Transverse colon (tissue), 4 donors: ENCODE measurements at places on chromosomes 1 and 21. TPM values are rescaled to one million over a fixed set of nuclear protein-coding genes. Genes with fewer than 3 reads are reported as not detected.

The RRP1B gene
- 11.5 TPM for total RNA-seq

The MEF2D gene
- total RNA-seq = 80.6 TPM

The NTRK1 gene
- total RNA-seq = not detected

The EVA1C gene
- total RNA-seq = 38.7 TPM

- H3K4me3 ChIP-seq = no peak overlapping the region
- no peak for DNase-seq
- H3K4me1 ChIP-seq = no peaks in the 10 kb centered on the region
- H3K27ac ChIP-seq = no peak overlapping the region
- no peaks in the 10 kb centered on the region for H3K36me3 ChIP-seq
- H3K27me3 ChIP-seq = no peaks in the 10 kb centered on the region
These were observed 10.7 kb upstream of the OR2B11 start for GRCh38 chr1:247468481-247469140.

DNA sequence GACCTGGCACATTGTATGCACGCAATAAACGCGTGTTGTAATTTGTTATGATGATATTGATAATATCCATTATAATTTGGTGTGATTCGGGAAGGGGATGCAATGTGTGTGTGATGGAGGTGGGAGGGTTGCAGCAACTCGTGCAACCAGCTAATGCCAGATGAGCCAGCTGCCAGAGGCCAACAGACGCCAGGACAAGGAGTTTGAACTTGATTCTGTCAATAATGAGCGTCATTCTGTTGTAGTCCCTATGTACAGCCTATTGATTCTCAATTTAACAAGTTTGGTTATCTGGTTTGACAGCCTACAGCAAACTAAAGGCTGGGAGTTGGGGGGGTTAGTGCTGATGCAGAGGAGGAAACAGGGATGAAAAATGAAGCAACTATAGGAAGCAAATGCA is 35.5 kb downstream of the TIAM1 start:
- H3K4me1 ChIP-seq = no peaks in the 10 kb centered on the region
- no peaks in the 10 kb centered on the region for H3K27me3 ChIP-seq
- no peak overlapping the region for H3K27ac ChIP-seq
- H3K4me3 ChIP-seq = no peak overlapping the region

- no peak for DNase-seq
- H3K4me1 ChIP-seq = no peaks in the 10 kb centered on the region
- H3K4me3 ChIP-seq = no peak overlapping the region
- H3K36me3 ChIP-seq = no peaks in the 10 kb centered on the region
- H3K27ac ChIP-seq = no peak overlapping the region
These were observed 15.3 kb downstream of the UCK2 start for GRCh38 chr1:165842671-165843129.

DNA sequence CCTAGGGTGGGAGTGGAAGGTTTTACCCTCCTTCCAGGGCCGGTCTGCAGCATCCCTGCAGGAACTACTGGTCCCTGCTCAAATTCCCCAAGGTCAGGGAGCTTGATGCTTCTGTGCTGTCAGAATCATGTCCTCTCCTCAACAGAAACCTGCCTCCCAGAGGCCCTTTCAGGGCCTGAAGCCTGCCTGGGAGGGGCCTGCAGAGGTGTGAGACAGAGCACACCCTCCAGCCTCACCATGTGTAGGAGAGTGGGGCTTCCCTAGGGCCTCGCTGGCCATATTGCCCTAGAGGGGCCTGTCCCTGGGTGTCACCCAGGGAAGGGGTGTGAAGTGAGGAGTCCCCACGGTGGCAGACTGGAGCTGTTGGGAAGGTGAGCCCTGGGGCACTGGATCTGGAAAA is 21.1 kb downstream of the KNCN start:
- no peaks in the 10 kb centered on the region for H3K36me3 ChIP-seq
- H3K4me3 ChIP-seq = no peak overlapping the region
- H3K27me3 ChIP-seq = peaks cover 58% of the 10 kb centered on the region
- H3K4me1 ChIP-seq = peaks cover 20% of the 10 kb centered on the region

- H3K27ac ChIP-seq = no peak overlapping the region
- no peak overlapping the region for H3K4me3 ChIP-seq
- DNase-seq = no peak
- H3K27me3 ChIP-seq = no peaks in the 10 kb centered on the region
- H3K4me1 ChIP-seq = no peaks in the 10 kb centered on the region
- no peaks in the 10 kb centered on the region for H3K36me3 ChIP-seq
These were observed 23.7 kb downstream of the PSMG1 start for GRCh38 chr21:39159342-39160063.

- no peaks in the 10 kb centered on the region for H3K4me1 ChIP-seq
- no peaks in the 10 kb centered on the region for H3K36me3 ChIP-seq
- no peak overlapping the region for H3K4me3 ChIP-seq
- no peak for DNase-seq
- no peaks in the 10 kb centered on the region for H3K27me3 ChIP-seq
These were observed 42.7 kb upstream of the B3GALT2 start for GRCh38 chr1:193229136-193229535.

- H3K27me3 ChIP-seq = no peaks in the 10 kb centered on the region
- H3K27ac ChIP-seq = no peak overlapping the region
- no peaks in the 10 kb centered on the region for H3K36me3 ChIP-seq
- no peak for DNase-seq
- peaks cover 15% of the 10 kb centered on the region for H3K4me1 ChIP-seq
These were observed 11.6 kb downstream of the ERG start for GRCh38 chr21:38486706-38487105.

DNA sequence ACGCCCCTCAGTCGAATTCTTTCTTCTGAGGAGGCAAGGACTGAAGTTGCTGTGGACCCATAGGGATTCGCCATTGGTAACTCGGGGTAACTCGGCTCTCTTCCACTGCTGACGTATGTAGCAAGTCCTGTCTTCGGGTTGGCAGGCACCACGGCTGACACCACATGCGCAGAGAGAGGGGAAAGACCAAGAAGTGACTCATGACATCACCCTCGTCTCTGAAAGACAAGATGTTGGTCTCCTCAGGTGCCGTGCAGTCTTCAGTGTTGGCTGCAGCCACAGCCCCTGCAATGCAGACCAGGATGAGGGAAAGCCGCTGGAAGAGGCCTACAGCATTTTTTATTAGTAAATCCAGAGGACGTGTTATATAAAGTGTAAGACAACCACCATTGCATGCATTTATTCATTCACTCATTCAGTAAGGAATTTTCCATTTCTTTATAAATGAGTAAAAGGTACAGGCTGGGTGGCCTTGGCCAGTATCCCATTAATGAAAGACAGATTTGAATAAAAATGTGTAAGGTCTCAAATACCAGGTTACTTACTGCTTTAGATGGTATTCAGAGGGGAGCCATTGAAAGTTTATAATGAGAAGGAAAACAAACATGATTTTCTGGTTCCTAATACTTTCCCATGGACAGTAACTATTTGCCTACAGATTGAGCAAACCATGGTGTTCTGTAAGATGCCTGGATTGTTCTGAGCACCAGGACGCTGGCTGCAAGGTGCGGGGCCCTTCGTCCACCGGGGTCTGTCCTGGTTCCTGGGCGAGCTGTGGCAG is 50.7 kb upstream of the IRF2BP2 start:
- no peak for DNase-seq
- H3K27ac ChIP-seq = no peak overlapping the region
- no peaks in the 10 kb centered on the region for H3K36me3 ChIP-seq
- no peaks in the 10 kb centered on the region for H3K27me3 ChIP-seq
- no peak overlapping the region for H3K4me3 ChIP-seq

DNA sequence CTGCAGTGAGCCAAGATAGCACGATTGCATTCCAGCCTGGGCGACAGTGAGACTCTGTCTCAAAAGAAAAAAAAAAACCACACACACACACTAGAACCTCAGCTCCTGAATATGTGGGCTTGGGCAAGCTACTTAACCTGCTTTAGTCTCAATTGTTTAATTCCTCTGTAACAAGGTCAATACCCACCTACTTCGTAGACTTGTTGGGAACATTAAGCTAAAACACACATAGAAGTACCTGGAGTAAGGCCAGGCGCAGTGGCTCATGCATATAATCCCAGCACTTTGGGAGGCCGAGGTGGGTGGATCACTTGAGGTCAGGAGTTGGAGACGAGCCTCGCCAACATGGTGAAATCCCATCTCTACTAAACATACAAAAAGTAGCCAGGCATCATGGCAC is 77.1 kb downstream of the CLSTN1 start:
- H3K27ac ChIP-seq = no peak overlapping the region
- no peak overlapping the region for H3K4me3 ChIP-seq
- no peaks in the 10 kb centered on the region for H3K4me1 ChIP-seq
- no peak for DNase-seq
- no peaks in the 10 kb centered on the region for H3K36me3 ChIP-seq

DNA sequence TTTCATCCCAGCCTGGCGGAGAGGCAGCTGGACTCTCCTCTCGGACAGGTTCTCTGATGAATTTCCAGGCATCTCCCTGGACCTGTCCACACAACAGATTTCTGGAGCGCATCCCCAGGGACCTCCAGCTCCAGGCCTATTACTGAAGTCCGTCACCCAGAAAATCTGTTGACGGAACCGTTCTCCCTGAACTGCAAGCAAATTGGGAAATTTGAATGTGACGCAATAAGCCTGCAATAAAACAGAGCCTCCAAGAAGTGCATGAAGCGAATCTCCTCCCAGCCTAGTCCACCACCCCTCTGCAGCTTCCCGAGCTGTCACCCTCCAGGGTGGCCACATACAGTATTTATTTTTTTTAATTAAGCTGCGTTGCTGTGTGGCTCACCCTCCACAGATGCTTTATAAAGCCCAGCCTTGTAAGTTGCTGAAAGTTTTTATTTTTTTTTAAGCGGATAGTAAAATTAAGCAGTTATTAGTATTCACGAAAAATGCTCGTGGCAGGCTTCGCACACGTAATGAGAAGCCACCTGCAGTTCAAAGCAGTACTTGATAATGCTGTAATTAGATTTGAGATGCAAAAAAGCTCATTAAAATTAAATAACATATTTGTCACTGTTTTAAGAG is 173.3 kb downstream of the CAMTA1 start:
- no peaks in the 10 kb centered on the region for H3K36me3 ChIP-seq
- H3K4me1 ChIP-seq = peaks cover 17% of the 10 kb centered on the region
- no peak overlapping the region for H3K4me3 ChIP-seq
- DNase-seq = no peak

- no peaks in the 10 kb centered on the region for H3K36me3 ChIP-seq
- peaks cover 24% of the 10 kb centered on the region for H3K4me1 ChIP-seq
- no peak overlapping the region for H3K4me3 ChIP-seq
- peak overlapping the region; percentile 27 for H3K27ac ChIP-seq
These were observed 82.8 kb upstream of the SLC44A3 start for GRCh38 chr1:94737124-94737998.

- no peaks in the 10 kb centered on the region for H3K27me3 ChIP-seq
- peak overlapping the region; percentile 85 for H3K27ac ChIP-seq
- H3K36me3 ChIP-seq = no peaks in the 10 kb centered on the region
These were observed 12.5 kb downstream of the RPS6KA1 start for GRCh38 chr1:26541816-26542711.

- H3K27me3 ChIP-seq = no peaks in the 10 kb centered on the region
- no peak for DNase-seq
- H3K4me3 ChIP-seq = no peak overlapping the region
- H3K27ac ChIP-seq = no peak overlapping the region
- peaks cover 37% of the 10 kb centered on the region for H3K4me1 ChIP-seq
These were observed 16.2 kb downstream of the CLSTN1 start for GRCh38 chr1:9807541-9807940.

GRCh38 chr1:107244709-107245500 is 104.1 kb downstream of the NTNG1 start:
- no peak overlapping the region for H3K4me3 ChIP-seq
- H3K27ac ChIP-seq = no peak overlapping the region
- no peaks in the 10 kb centered on the region for H3K36me3 ChIP-seq

DNA sequence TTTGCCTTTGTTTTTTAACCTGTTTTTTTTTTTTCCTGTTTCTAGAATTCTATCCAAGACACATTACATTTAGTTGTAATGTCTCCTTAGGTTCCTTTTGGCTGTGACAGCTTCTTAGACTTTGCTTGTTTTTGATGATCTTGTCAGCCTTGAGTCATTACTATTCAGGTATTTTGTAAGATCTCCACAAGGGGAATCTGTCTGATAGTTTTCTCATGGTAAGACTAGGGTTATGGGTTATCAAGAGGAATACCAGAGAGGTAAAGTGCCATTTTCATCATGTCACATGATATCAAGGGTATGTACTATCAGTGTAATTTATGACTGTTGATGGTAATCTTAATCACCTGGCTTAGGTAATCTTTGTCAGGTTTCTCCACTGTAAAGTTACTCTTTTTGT is 99.1 kb upstream of the GFI1 start:
- H3K4me3 ChIP-seq = no peak overlapping the region
- H3K4me1 ChIP-seq = no peaks in the 10 kb centered on the region
- no peaks in the 10 kb centered on the region for H3K36me3 ChIP-seq
- no peaks in the 10 kb centered on the region for H3K27me3 ChIP-seq
